ENCODE measurements at places on chromosomes 16 and 17.

DNA sequence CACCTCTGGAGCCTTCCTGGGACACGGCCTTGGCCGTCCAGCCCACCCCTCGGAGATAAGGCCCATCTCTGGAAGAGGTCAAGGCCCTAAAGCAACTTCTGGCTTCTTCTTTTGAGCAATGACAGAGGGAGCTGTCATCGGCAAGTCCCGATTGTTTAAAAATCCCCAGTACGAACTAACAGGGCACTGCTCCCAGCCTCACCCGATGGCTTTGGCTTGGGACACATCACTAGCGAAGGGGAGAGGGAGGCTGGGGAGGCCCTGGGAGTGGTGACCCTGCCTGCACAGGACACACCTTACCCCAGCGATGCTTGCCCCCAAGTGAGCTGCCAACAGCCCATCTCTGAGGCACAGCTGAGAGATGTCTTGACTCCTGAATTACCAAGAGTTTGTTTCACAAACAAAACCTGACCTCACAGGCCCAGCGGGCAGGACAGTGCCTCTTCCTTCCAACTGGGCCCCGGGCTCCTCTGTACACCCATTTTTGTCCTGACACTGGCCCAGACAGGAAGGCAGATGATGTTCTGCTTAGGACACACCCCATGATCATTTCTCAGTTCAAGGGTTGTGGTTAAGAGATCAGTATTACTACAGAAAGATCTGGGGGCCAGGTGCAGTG, 4.8 kb downstream of the SYNGR2 start:
- no peak for DNase-seq

DNA sequence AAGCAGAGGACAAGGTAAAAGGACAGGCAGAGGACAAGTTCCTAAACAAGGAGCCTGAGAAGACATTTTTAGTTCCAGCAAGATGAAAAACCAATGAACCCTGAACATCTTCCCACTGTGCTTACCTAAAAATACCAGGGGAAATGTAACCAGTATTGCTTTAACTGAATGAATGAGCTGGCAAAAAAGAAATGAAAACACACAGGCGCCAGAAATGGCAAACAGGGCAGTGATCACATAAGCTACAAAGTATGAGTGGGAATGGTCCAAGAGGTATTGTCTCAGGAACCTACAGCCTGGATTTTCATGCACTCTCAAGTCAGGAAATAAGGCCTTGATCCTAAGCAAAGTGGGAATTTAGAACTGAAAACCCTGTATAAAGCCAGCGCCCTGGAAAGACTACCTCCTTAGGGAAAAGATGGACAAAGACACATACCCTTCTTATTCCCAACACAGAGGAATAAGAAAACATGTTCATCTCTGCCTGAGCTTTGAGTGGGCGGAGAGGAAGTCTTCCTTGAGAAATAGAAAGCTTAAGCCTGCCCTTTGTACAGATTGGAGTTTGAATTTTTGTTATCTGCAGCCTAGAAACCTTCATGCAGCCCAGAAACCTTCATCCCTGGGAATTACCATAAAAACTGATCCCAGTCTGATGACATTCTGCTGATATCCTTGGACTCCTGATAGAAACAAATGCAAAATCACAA, 2.1 kb downstream of the CMTM2 start:
- no peak for DNase-seq

GRCh38 chr17:48416971-48417370, 13.0 kb downstream of the SKAP1 start:
- no peak for DNase-seq

DNA sequence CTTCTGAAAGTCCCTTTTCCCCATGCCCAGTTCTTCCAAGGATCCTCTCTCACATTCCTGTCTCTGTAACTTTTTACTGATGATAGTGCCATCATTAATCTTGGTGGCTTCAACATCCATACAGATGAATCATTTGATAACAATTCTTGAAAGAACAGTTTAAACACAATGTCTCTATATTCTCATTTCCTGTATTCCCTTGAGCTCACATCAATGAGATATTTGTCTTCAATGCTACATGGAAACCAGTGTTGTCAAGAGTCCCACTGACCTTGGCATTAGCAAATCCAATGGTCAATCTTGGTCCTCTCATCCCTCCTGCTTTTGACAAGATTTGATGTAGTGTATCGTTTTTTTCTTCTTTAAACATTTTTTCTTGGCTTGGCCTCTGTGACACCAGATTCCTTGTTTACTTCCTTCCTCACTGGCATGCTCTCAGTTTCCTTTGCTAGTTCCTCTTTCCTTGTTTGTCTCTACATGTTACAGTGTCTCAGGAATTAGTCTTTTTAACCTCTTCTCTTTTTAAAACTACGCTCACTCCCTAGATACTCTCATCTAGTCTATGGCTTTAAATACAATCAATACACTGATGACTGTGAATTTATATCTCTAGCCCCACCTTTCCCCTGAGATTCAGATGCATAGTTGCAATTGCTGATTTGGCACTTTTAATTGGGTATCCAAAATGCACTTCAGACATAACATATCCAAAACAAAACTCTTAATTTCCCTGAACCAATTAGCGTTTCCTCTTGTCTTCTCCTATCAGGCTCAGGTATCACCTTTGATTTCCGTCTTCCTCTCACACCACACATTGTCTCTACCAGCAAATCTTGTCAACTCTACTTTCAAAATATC, 134.0 kb downstream of the MYO1D start:
- no peak for DNase-seq

DNA sequence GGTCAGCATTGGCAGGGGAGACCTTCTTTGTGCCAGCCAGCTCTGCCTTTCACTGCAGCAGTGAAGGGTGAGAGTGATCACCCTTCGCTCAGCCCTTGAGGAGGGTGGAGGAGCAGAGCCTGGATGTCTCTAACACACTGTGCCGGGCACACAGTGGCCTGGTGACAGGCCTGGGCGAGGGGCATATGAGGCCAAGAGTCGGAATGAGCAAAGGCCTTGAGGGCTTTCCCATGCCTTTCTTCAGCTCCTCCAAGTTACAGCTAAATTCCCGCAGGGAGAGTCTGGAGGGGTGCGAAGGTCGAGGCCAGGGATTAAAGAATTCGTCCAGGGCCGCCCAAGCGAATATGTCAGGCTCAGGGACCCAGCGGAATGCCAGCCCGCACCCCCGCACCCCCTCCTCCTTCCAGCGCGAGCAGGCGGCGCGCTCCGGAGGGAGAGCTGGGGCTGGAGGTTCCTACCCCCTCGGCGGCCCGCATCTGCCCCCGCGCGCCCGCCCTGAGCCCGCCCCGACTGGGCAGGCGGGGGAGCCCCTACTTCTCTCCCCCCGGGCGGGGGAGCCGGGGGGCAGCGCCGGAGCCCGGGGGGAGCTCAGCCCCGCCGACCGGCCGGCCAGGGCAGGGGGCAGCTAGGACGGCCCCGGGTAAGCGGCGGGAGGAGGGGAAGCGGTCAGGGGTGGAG, at the start of gene RASL10B:
Gene RASL10B, plus strand, starts transcription at position 401 of the 678 bp plus-strand sequence. CDS start 3,546 bp downstream, outside the sequence.
- DNase-seq = no peak

DNA sequence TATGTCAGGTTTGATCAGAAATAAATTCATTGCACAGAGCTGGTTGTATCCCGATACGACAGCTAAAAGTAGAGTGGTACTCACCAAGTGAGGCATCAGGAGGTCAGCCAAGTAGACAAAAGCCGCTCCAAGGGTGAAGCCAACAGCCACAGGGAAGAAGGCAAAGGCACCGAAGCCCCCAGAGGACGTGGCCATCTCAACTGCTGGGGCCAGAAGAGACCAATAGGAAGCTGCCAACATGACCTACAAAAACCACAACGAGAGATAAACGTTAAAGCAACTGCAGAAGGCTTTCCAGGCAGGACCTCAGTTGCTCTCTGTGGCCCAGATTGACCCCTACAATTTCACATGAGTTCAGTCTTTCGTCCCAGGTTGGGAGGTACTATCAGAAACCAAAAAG, 61.0 kb downstream of the SLC39A11 start:
- DNase-seq = no peak

- DNase-seq = no peak
Observed at GRCh38 chr16:69436896-69437295, 12.5 kb downstream of the CYB5B start.

DNA sequence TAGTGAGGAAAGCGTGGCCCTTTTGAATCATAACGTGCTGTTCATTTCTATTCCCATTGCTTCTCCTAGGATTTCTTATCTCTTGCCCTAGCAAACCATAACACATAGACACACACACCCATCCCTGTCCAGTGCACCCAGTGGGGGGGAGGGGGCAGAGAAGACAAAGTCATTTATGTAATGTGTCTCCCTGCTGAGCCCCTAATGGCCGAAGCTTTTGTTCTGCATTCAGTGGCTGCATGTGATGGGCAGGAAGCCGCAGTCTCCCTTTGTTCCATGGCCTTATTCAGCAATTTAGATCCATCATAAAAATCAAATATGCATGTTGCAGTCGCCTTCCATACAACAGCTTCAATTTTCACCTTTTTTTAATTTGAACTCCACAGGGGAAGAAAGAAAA, 325.4 kb downstream of the ZFHX3 start:
- DNase-seq = peak; percentile 82

- DNase-seq = no peak
Observed at GRCh38 chr17:56676810-56677209, 83.3 kb downstream of the NOG start.

DNA sequence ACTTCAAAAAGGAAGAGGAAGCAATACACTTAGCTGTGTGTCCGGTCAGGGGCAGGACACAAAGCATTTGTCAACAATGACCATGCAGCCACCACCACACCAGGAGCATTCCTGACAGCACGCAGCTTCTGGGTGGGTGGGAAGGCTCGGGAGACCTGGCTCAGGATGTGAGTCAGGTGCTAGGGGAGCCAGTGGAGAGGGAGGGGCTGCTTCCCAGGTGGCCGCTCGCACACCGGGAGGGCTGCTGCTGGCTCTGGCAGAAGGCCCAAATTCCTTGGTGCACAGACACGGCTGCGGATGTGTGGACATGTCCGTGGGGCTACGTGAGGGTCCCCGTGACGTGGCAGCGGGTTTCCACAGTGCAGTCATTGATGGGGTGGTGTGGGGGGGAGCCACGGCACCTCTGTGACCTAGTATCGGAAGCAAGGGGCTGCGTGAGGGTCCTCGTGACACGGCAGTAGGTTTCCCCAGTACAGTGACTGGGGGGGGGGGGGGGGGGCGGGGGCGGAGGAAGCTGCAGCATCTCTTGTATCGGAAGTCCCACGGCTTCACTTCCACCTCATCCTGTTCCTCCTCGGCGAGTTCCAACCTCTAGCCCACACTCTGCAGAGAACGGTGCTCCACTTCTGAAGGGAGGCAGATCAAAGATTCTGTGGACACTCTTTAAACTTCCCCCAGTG, 112.8 kb downstream of the ZNF778 start:
- no peak for DNase-seq

DNA sequence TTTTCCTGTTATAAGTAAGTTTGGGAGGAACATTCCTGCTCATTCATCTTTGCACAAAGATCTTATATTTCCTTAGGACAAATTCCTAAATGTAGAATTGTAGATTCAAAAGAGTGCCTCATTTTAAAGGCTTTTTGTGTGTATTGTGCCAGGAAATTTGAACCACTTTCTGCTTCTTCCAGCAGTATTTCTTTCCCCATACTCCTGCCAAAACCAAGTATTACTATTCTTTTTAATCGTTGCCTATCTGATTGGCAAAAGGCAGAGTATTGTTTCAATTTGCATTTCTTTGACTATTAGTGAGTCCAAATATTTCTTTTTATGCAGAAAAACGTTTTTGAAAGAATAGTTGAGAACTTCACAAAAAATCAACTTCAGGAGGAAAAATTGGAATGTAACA, 9.3 kb downstream of the ANKS4B start:
- DNase-seq = no peak

DNA sequence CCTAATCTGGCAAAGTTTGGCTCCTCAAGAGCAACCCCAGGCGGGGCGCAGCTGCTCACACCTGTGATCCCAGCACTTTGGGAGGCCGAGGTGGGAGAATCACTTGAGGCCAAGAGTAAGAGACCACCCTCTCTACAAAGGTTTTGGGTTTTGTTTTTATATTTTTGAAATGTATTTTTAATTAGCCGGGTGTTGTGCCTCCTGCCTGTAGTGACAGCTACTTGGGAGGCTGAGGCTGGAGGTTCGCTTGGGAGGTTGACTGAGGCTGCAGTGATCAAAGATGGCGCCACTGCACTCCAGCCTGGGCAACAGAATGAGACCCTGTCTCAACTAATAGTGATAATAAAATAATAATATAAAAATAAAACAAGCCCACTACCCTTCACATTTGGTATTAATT, 756 bp upstream of the USP7 start:
- DNase-seq = no peak

DNA sequence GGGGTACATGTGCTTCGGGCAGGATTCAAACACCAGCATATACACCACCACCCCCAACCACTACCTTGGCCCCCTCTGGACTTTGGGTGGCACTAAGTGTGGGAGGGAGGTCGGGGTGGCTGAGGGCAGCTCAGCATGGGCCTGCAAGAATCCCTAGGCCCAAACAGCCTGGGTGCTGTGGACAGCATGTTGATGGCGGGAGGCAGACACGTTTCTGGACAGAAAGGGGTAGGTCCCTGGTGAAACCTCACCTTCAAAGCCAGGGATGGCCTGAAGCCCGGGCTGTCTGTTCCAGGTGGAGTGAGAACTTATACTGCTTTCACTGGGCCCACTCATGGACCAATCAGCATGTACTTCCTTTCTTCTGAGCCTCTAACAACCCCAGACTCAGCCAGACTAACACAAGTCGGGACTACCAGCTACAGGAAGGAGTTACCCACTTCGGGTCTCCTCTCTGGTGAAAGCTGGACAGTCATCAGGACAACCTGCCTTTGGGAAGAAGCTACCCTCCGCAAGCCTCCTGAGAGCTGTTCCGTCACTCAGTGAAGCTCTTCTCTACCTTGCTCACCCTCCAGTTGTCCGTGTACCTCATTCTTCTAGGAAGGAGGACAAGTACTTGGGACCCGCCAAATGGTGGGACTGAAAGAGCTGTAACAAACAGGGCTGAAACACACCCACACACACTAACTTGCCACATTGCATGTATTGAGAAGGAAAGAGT, 203.0 kb downstream of the CPPED1 start:
- DNase-seq = no peak

- DNase-seq = no peak
Observed at GRCh38 chr16:66842765-66843164, 1.4 kb upstream of the CA7 start.

- no peak for DNase-seq
Observed at GRCh38 chr16:15494236-15494635, 59.8 kb downstream of the BMERB1 start.

DNA sequence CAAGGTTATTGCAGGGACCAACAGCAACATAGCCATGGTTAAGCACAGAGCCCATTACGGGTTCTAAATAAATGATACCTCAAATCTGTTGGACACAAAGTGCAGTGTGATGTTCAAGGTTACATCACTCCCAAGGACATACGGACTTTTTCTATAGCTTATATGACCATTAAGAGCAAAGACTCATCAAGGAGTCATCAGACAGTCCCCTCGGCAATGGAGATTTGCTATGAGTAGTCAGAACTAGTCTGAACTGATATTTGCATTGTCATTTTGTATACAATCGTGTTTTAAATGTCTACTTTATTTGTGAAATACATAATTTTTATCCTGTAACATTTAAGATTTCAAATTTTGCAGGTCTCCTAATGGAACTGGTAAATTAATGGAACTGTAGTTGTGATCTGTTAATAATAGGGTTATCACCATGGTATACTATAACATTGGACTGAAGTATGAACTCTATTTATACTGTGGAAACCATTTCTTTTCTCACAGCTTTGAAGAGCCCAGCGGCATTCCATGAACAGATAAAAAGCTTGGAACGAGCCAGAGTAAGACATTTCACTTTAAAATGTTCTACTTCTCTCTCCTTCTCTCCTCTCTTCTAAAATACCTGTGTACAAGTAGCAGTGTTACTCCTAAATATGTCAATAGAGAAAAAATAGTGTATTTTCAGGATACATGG, 140.9 kb downstream of the MRTFB start:
- DNase-seq = no peak

- DNase-seq = no peak
Observed at GRCh38 chr17:58525239-58525638, 10.8 kb upstream of the MTMR4 start.

Data from DMS153 (cell line).